NCI-H524 (cell line): ENCODE measurements at places on chromosomes 16 and 17.
A peak's percentile ranks its signal among the peaks of the same experiment; 100 is the strongest.

DNA sequence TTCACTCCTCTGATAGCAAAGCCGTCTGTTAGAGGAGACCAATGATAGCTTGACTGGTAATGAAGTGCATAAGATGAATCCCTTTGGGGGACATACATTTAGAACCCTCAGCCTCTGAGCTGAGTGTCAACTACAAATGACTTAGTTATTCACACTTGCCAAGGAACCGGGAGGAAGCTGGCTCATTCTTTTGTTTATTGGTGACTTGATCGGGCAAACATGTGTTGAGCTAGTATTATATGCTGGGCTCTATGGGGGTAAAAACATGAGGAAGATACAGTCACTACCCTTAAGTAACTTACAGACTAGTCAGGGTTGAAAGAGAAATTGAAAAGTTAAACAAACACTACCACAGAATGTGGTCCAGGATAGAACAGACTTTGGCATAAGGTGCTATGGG, 3.0 kb downstream of the CCL16 start:
- DNase-seq: no peak

GRCh38 chr17:3529817-3530741, 27.5 kb downstream of the TRPV3 start:
- DNase-seq: no peak

GRCh38 chr17:1542316-1542715, 20.3 kb downstream of the PITPNA start:
- DNase-seq: no peak

- no peak for DNase-seq
Observed at GRCh38 chr16:11136600-11136999, 119.4 kb downstream of the SOCS1 start.

DNA sequence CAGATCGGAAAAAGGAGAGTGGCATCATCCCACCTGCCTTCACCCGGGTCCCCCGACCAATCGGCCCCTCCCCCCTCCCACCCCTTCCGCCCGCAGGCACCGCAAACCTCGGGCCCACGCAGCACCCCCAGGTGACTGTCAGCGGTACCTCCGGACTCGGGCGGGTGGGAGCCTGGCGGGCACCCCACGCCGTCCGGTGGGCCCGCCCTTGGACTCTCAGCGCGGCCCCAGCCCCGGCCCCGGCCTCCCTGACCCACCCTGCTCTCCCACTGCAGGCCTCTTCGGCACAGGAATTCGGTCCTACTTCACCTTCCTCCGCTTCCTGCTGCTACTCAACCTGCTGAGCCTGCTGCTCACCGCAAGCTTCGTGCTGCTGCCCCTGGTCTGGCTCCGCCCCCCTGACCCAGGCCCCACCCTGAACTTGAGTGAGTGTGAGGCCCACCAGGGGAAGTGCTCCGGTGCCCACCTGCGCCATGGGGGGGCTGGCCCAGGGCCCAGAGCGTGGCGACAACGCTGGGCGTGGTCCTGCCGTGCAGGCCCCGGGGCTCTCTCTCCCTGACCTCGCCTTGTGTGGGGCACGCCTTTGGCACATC, 1.6 kb downstream of the TMC8 start:
- no peak for DNase-seq

- peak; percentile 20 for DNase-seq
Observed at GRCh38 chr17:79400989-79401703, 209.7 kb downstream of the RBFOX3 start.

- no peak for DNase-seq
Observed at GRCh38 chr16:8199390-8199789, 390.9 kb downstream of the TMEM114 start.

GRCh38 chr17:46201491-46201890, 8.3 kb upstream of the KANSL1 start:
- no peak for DNase-seq

GRCh38 chr16:86121374-86122010, 222.5 kb downstream of the IRF8 start:
- DNase-seq: no peak

GRCh38 chr17:81527591-81528383, at the start of gene FSCN2:
FSCN2 (plus strand) TSS chr17:81528377; CDS start chr17:81528532, 155 bp downstream.
- peak; percentile 41 for DNase-seq

DNA sequence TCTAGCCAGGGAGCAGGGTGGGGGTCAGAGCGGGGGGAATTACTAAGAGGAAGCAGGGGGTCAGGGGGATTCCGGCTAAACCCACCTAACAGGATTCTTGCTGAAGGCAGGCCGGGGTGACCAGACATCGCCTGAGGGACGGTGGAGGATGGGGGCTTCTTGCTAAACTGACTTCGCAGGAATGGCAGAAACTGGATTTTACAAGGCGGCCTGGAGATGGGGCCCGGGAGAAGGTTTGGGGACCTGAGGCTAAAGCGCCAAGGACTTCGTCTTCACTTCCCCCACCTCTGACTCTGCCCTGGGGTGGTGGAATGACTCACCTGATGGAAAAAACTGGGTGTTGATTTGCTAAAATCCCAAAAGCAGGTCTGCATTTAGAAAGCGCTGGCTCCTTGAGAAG, 23.5 kb downstream of the LGALS3BP start:
- DNase-seq: no peak

- no peak for DNase-seq
Observed at GRCh38 chr17:80346498-80347275, 68.3 kb upstream of the ENDOV start.

DNA sequence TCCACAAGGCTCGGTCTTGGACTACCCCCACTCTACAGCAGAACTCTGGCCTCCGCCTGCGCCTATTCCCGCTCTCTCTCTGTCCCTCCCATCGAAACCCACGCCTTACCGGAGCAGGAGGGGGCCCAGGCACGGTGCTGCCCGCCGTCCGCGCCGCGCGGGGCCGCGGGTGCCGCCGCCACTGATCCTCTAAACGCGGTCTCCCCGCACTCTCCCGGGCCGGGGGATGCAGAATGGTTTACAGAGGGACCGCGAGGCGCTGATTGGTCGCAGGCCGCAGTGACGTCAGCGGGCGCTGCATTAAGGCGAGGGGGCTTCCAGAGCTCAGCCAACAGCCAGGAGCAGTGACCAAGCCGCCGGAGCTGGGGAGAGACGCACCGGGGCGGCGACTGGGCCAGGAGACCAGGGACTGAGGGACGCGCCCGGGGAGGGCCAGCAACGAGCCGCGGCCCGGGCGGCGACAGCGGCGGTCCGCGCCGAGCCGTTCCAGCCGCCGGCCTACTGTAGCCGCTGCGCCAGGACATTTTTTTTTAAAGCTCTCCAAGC, 747 bp upstream of the LHX1 start:
- no peak for DNase-seq

DNA sequence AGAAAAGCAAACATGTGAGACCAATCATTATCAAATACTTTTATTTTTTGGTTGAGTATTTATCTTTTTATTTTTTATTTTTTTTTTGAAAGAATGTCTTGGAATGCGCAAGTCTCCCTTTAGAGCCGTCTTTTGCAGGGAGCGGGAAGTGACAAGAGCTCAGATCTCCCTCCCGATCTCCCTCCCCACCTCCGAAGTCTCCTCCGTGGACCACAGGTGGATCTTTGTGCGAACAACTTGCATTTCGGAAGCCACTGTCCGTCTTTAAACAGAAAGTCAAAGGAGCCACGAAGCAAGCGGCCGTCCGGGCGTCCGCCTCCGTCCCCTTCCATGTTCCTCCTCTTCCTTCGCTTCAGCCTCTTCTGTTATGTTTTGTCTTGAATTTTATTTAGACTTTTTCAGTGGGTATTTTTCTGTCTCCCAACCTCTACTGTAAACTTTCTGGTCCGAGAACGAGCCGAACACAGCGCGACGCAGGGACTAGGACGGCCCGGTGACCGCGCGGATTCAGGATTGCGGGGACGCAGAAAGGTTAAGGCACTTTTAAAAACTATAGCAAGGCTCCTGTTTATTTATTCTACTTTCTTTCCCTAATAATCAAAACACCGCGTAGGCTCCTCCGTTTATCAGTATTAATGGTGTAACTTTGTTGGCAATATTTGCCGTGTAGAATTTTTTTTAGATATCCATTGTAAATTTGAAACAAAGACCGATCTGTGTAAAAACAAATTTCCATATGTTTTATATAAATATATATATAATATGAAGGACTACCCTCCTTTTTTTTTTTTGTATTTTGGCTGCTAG, 3.3 kb downstream of the FOXF1 start:
- no peak for DNase-seq

GRCh38 chr17:15321556-15322251, 19.7 kb downstream of the TEKT3 start:
- DNase-seq: no peak

- DNase-seq: no peak
Observed at GRCh38 chr16:49574826-49575225, 201.2 kb downstream of the C16orf78 start.

DNA sequence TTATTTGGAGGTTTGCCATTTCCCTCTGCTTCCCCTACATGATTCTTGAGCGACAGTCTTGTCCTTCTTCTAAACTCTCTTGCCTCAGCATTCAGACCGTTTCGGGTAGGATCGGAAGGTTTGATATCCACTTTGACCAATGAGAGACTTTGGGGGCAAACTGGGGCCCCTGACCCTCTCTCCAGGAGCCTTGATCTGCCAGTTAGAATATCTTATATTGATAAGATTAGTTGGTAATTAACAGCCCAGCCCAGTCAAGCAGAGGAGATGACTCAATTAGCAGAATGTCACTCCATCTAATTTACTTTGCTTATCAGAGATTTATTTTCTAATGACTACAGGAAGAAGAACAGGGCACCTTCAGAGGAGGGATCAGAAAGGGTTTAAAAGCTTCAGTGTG, 532.8 kb downstream of the XYLT1 start:
- no peak for DNase-seq

- no peak for DNase-seq
Observed at GRCh38 chr17:18371455-18371854, 6.1 kb upstream of the EVPLL start.

- DNase-seq: no peak
Observed at GRCh38 chr17:82304826-82305726, 12.3 kb downstream of the CD7 start.

DNA sequence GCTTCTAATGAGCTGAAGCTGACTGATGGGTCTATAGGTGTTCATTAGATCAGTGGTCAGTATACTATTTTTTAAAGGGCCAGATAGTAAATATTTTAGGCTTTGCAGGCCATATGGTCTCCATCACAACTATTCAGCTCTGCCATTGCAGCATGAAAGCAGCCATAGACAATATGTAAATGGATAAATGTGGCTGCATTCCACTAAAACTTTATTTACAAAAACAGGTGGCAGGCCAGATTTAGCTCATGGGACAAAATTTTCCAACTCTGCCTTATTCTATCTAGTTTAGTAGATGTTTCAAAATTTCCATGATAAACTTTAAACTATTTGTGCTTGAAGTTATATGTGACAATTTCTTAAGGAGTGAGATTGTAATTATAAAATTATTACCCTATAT, 339.3 kb downstream of the ABCC12 start:
- no peak for DNase-seq

- no peak for DNase-seq
Observed at GRCh38 chr16:69744363-69745231, 10.1 kb downstream of the NOB1 start.
